ENCODE measurements at places on chromosomes 11 and 22. TPM values are rescaled to one million over a fixed set of nuclear protein-coding genes. Genes with fewer than 3 reads are reported as not detected.

GRCh38 chr11:11536650-11537049 is 85.2 kb downstream of the GALNT18 start:
- DNase-seq: no peak

GRCh38 chr22:37454857-37455686 is 27.8 kb upstream of the ELFN2 start:
- DNase-seq: no peak

DNA sequence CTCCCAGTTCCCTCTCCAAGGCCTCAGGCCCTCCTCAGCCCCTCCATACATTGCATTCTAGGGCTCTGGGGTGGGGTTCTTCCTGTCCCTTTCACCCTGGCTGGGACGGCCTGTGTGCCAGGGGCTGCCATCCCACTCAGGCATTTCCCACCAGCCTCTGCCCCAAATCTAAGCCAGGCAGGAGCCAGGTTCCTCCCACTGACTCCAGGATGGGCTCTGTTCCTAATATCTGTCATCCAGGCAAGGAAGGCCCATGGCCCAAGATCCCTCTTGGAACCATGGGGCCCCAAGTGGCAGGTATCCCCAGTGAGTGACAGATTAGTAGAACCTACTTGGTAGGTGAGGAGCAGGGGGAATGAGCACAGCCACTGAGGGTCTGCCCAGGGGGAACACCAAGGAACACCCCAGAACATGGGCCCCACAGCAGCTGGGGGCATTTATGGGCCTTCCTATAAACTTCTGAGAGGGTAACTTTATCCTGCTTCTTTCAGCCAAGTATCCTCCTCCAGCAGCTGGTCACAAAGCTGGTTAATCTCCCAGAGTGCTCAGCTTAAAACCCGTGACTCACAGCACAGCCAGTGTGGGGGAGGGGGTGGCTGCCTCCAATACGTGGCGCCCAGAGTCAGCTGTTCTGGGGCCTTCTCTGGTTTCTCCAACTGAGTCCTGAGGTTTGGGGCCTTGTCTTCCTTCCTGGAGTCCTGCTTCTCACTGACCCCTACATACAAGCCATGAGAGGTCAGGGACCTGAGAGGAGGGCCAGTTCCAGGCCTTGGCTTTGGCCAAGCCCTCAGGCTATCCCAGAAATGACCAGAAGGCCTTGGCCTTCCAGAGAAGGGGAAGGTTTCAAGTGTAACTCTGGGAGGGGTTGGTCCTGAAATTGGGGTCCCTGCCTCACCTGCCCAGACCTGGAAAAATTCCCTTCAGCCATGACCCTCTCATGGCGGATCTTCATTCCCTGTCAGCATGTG is 19.9 kb upstream of the MYOD1 start:
- DNase-seq: no peak

- peak; percentile 51 for DNase-seq
These were observed 45.0 kb upstream of the ANO1 start for GRCh38 chr11:70032943-70033710.

GRCh38 chr11:62554387-62555167 is 8.0 kb upstream of the AHNAK start:
- DNase-seq: peak; percentile 74

DNA sequence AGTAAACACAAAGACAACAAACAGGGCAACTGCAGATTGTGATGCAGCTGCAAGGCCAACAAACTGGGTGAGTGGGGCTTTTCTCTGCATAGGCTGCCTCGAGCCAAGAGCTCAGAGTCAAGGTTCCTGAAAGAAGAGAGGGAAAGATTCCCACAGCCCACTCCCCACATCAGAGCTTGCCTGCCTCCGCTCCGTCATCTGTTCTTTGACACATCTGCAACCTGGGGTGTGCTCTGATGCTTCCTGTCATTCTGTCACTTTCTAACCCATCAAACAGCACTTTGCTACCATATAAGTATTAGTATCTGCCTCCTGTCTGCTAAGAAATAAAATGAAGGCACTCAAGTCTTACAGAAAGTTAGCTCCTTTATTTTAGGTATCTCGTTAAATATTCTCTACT is 46.9 kb downstream of the C22orf31 start:
- no peak for DNase-seq

- DNase-seq: no peak
These were observed 145.5 kb upstream of the ANO3 start for GRCh38 chr11:26186389-26186788.

- no peak for DNase-seq
These were observed 206.6 kb downstream of the GRIK4 start for GRCh38 chr11:120718171-120718570.

DNA sequence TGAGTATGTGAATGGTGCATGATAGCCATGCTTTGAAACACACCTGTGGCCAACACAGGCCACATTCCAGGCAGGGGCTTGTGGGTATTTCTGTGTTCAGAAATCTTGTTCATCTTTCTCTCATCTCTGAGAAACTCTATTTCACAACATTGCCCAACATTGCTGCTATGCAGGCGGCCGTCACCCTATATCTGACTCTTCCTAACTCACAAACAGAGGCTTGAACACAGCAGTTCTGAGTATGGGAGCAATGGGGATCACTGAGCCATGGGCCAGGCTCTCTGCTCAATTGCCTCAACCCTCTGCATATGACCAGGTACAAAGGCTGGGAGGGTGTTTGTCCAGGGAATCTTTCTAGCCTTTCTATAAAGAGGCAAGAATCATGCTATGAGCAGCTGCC is 259.9 kb downstream of the BUD13 start:
- no peak for DNase-seq

DNA sequence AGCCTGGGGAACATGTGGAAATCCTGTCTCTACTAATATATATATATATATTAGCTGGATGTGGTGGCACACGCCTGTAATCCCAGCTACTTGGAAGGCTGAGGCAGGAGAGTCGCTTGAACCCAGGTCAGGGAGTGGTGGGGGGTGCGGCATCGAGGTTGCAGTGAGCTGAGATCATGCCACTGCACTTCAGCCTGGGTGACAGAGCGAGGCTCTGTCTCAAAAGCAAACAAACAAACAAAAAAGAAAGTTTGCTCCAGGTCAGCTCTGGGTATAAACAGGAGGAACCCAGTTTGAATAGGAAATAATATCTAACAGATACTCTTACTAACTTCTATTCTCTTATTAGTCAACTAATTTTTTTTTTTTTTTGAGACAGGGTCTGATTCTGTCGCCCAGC is 34.3 kb upstream of the CECR2 start:
- DNase-seq: no peak

- DNase-seq: peak; percentile 86
These were observed 30.9 kb downstream of the C22orf31 start for GRCh38 chr22:29030618-29031226.

GRCh38 chr11:13152736-13153541 is 124.7 kb upstream of the BMAL1 start:
- DNase-seq: no peak

DNA sequence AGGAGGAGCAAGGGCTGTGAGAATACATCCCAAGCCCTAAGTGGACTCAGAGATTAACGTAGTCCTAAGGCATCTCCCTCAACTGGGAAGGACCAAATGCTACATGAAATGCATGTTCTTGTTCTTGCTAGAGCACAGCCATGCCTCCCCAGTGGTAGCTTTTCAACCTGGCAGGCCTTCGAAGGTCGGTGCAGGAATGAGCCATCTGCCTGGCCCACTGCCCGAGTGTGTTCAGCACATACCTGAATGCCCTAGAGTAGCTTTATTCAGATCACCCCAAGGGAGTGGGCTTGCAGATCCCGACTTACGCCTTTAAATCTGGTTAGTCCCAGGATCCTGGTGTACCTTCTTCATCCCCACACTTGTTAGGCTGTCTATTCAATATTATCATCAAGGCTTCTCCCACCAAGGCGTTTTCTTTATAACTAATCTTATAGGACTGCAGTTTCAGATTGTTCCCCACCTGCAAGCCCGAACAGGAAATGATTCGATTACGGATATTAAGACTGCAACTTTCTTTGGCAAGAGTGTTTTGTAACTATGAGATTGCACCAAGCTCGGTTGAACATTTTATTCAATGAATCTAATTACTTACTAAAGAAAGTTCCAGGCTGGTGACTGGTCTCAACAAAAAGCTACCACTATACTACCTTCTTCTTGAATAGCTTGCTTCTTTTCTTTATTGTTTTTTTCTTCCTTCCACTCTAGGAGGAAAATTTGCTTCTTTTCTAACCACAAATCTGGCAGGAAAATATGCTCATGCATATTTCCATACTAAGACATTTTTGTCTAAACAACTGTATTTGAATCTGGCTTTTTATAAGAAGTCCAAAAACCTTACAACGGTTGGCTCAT is 115.6 kb downstream of the SGSM3 start:
- no peak for DNase-seq

DNA sequence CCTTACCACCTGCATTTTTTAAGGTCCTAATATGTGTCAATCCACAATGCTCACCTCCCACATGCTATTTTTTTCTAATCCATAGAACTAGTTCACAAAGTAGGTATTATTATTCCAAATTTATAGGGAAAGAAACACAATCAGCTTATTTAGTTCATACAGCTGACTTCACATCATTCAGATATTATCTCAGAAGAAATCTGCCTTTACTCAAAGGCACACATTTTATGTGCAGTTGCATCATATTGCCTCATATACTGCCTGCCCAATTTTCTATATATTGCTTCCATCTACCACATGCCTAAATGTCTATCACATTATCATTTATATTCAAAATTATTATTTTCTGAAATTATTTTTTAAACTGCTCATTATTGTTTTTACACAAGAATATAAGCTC is 88.7 kb upstream of the LUZP2 start:
- DNase-seq: no peak

DNA sequence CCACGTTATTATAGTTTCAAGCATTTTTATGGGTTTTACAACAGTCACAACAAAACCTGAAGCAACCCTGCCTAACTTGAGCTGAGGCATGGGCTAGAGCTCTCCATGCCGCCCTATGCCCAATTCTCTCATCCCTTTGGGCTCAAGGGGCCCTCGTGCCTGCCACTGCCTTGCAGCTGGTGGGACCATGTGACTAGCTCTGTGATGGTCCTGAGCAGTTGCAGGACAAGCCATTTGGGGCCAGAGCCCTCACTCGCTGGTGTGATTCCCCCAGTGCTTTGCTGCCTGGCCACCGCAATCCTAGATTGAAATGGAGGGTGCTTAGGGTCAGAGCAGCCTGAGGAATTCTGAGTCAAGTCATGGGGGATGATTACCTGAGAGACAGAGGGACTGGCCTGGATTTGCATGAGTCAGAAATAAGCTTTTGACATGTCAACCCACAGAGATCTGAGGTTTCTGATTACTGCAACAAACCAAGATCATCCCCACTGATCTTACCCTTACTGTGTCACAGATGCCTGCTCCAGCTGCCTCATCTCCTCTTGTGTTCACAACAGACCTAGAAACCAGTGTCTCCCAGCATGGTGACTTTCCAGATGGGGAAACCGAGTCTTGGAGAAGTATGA is 323.7 kb downstream of the BRD1 start:
- peak; percentile 51 for DNase-seq

- DNase-seq: no peak
These were observed 14.2 kb downstream of the RTL6 start for GRCh38 chr22:44483878-44484277.

GRCh38 chr11:133817449-133817848 is 27.9 kb downstream of the SPATA19 start:
- peak; percentile 56 for DNase-seq

DNA sequence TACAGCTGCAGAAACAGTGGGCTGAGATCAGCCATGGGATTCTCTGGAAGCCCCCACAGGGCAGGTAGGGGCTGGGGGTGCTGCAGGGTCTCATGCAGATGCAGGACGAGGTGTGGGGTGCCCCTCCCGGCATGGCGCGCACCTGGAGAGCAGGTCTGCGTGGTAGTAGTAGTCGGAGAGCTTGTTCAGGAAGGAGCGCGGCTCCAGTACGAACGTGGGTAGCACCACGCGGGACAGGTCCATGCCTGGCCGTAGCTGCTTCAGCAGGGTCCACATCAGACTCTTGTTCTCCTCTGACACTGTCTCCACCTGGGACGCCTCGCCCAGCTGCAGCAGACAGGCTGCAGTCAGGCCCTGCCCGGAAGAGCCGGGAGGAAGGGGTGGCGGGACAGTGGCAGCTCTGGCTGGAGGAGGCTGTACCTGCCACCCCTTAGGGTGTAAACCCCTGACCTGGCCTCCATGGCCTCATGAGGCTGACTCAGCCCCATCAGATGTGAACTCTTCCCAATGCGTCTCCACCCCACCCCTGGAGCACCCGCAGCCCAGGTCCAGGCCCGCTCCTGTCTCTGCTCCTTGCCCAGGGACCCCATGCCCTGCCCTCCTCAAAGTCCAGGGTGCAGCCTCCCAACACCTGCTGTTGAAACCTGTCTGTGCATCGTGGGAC is 47.0 kb upstream of the CARS1 start:
- DNase-seq: peak; percentile 73

DNA sequence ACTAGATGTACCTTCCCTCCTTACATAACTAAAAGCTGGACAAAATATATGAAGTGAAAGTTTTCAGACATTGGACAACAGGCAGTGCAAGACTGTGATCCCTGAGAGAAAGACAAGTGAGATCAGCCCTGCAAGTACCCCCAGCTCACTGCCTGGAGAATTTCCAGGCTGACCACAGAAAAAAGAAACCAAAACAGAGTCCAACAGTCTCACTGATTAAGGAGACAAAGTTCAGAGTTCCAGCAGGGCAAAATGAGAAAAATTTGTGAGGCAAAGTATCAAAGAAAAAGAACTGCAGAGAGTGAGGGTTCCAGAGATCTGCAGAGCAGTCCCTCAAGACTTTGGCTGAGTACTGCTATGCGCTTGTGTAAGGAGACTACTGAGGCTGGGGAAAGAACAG is 47.3 kb upstream of the TMEM45B start:
- DNase-seq: no peak

- DNase-seq: no peak
These were observed 110.0 kb downstream of the LDLRAD3 start for GRCh38 chr11:36053862-36054261.

GRCh38 chr11:61439615-61440014 is 9.7 kb downstream of the SDHAF2 start:
- DNase-seq: no peak

DNA sequence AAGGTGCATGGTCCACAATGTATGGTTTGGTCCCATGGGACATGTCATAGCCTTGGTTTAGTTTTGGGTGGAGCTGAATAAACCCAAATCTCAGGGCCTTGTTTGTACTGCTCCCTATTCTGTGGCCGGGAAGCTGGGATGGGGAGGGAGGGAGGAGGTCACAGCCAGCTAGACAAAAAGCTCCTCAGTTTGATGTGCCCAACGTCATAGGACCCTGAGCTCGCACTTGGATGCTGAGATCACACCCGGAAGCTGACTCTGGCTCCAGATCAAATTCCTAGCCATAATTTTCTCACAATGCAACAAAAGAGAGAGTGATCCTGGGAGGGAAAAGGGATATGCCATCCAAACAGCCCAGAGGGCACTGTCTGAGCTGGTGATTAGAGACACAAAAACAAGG is 1.5 kb downstream of the HSPB2 start:
- peak; percentile 82 for DNase-seq

DNA sequence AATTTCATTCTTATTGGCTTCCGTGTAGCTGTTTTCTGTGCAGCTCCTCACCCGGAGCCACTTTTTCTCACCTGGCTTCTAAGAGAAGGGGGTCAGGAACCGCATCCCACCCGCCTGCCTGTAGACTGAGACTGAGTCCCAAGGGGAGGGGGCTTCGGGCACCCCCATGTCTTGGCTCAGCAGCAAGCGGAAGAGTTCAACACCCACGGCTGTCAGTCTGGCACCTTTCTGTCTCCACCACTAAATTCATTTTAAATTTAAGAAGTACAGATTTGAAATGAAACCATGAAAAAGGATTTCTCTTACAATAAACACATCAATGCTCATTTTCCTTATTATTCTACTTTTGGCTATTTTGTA is 66.7 kb downstream of the EFCAB6 start:
- no peak for DNase-seq

NAT10 gene
- 23.2 TPM for total RNA-seq

THY1 gene
- total RNA-seq: 6.8 TPM

CDC42BPG gene
- total RNA-seq: 1.2 TPM

IRAG1 gene
- total RNA-seq: 6.4 TPM

FAM83F gene
- total RNA-seq: 2.3 TPM

JAML gene
- total RNA-seq: 5.4 TPM
